ENCODE measurements at places on chromosomes 13 and 19.
A peak's percentile ranks its signal among the peaks of the same experiment; 100 is the strongest.

DNA sequence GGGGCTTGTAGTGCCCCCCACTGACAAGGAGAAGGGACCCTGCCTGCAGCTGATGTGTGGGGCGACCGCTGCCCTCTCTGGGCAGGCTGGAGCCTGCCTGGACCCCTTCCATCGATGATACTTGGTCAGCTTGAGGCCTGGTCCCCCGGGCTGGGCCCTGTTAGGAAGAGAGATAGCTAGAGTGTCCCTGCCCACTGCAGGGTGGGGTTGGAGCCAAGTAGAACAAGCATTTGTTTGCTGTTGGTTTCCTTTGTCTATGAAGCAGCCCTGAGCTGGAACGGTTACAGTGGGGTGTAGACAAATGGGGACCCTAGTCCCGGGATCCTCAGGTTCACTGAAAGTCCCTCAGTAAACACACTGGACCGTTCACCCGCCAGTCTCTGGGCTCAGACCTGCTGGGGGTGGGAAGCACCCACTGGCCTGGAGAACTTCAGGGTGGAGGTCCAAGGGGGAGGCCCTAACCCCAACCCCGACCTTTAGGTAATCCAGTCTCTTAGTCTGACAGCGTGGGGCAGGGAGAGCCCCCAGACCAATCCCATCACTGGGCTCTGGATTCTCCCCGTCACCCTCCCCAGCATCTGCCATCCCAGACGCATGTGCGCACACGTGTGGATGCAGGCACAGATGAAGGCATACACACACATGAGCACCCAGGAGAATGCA lies 204.8 kb upstream of the ZNF536 start:
- no peak for DNase-seq

- no peak for DNase-seq
These were observed 16.0 kb downstream of the SSC5D start for GRCh38 chr19:55504252-55504603.

DNA sequence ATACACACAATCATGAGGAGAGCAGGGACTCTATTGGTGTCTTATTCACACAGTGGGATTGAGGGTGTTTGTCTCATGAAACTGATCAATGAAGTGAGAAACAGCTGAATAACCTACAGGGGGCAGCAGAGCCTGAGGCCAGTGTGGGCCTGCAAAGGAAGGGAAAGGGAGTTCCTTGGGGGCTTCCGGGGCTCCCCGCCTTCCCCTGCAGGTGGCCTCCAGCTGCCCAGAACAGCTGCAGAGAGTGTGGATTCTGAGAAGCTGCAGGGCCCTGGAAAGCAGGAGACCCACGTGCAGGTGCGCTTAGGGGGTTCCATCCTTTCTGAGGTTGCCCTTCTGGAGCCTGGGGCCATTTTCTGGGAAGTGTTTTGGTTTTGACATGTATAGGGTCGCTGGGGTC lies 20.1 kb downstream of the ZNF763 start:
- peak; percentile 37 for DNase-seq

DNA sequence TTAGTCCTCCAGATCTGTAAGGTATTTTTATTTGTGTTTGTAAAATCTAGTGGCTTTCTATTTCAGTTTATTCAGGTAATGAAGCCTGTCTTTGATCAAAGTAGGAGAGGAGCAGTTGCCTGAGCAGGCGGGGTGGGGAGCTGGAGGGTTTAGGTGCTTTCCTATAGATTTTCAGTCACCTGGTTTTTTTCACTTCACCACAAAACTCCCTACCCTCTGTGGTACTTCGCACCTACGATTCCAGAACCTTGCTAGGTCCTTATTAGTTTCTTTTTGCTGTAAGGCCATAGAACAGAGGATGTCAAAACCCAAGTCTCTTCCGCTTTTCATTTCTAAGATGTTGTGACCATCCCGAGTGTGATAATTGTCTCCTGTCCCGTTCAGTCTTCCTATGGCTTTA lies 26.6 kb downstream of the SLAIN1 start:
- DNase-seq: no peak

DNA sequence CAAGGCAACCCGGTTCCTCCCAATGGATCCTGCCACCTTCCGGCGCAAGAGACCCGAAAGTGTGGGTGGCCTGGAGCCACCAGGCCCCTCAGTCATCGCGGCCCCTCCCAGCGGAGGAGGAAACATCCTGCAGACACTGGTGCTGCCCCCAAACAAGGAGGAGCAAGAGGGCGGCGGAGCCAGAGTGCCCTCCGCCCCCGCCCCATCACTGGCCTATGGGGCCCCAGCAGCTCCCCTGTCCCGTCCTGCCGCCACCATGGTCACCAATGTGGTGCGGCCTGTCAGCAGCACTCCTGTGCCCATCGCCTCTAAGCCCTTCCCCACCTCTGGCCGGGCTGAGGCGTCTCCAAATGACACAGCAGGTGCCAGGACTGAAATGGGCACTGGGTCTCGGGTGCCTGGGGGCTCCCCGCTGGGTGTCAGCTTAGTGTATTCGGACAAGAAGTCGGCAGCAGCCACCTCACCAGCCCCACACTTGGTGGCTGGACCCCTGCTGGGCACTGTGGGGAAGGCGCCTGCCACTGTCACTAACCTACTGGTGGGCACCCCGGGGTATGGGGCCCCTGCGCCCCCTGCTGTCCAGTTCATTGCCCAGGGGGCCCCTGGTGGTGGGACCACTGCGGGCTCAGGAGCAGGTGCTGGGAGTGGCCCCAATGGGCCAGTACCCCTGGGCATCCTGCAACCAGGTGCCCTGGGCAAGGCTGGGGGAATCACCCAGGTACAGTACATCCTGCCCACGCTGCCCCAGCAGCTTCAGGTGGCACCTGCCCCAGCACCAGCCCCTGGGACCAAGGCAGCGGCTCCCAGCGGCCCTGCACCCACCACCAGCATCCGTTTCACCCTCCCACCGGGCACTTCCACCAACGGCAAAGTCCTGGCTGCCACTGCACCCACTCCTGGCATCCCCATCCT lies 11.2 kb upstream of the PRR19 start:
- DNase-seq: peak; percentile 72

DNA sequence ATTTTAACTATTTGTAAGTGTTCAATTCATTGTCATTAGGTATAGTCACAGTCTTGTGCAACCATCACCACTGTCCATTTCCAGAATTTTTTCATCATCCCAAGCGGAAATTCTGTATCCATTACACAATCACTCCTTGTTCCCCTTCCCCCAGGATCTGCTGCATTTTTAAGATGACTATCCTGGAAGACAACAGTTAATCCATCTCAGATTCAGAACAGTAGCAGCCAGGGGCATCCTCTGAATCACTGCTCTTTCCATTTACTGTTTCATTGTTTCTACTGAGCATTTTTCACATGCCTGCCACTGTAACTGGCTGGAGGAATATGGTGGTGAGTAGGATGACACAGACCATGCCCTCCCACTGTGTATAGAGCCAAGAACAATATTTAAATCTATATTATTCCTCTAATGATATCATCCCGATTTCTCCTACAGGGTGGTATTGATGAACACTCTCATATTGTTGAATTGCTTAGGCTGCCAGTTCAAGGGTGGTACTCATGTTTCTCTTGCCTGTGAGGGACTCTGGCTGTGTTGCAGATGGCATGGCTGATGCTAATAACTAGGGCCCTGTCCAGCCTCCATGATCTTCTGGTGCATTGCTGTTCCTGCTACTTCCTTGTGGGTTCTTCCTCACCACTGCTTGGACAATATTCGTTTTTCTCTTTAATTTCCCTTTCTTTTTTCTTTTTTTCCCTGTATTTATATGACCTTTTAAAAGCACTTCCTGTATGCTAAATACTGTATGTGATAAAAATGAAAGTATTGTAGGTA lies 59.0 kb downstream of the WDFY2 start:
- DNase-seq: no peak

DNA sequence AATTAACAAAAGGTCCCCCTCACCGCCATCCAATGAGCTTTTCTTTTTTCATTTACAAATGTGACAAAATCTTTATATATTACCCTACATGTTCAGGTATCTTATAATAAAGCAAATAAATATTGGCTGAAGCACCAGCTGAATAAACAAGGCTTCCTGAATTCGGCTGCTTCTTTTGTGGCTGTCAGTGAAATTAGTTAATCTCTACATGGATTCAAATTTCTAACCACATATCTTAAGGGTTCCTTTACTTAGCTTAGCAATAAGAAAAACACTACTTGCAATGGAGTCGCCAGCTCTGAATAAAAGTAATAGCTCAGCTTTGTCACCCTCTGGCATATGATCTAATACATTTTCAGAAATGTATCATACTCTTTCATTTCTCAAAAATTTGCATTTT lies 104.3 kb downstream of the CCNA1 start:
- no peak for DNase-seq

- DNase-seq: no peak
These were observed 513.2 kb upstream of the NBEA start for GRCh38 chr13:34428911-34429310.

DNA sequence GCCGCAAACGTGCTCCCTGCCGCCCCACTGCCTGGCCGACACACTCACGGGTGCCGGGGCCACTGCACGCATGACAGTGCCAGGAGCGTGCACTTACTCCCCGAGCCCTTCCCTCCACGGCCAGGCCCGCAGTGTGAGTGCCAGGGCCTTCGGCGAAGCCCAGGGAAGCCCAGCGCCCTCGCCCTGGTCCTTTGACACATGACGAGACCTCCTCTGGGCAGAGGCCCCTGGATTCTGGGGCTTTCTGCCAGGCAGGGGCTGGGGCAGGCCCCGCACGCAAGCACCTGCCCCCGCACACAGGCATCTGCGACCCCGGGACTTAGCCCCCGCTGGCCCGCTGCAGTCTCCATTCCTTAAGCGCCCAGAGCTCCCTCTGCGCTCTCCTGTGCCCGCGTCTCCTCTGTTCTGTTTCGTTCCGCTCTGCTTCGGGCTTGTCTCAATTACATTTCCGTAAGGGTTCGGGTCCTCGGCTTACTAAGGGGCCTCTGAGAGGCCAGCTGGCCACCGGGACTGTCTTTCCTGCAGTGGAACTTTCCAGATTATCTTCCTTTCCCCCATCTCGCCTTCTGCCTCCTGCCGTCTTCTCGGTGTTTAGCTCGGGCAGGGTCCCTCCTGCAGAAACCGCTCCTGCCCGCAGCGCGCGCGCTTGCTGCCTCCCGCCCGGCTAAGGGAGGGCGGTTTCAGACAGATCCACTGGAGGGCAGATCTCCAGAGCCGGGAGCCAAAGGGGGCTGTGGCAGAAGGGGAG lies 98.8 kb downstream of the ING1 start:
- DNase-seq: no peak

DNA sequence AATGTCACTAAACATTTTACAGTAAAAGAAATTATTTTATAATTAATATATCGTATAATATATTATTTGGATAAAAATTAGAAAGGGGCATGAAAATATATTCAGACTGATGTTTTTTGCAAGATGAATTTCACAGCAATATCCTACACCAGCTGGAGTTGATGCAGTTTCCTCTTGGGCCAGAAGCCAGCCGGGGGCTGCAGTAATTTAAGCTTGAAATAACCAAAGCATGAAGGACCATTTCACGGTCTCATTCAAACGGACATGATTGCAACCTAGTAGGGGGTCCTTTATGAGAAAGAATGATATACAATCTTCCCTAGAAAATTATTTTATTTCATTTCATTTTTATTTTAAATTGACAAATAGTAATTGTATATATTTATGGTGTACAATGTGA lies 797.2 kb upstream of the PCDH9 start:
- no peak for DNase-seq

DNA sequence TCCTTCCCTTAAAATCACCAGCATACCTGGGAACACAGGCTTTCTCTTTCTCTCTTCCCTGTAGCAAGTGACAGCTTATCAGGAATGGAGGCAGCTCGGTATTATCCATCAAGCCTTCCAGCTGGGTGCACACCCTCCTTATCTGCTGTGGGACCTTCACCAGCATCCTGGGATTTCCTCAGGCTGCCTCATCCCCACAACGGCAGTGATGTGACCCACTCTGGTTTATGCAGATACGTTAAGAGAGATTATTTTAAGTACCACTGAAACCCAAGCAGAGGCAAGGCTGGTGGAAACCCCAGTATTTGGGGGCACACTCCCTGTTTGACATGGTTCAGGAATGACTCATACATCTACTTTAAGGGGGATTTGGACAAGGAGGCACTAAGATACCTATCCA lies 192.1 kb downstream of the TM9SF2 start:
- peak; percentile 6 for DNase-seq

DNA sequence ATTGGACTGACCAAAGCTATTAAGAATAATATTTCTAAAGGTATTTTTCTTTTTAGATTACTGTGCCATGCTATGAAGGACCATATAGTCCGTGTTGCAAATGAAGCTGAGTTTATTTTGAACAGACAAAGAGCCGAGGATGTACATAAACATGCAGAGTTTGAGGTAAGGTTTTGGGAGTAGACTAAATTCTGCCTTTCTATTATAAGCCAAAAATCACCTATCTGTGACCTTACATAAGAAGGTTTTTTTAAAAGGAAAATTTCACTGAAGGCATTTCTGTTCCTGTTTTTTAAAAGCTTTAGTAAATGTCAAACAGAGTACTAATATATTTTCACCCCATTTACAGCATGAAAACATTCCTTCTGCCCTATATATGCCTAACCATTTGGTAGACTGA lies 127.4 kb downstream of the MAB21L1 start:
- DNase-seq: no peak

DNA sequence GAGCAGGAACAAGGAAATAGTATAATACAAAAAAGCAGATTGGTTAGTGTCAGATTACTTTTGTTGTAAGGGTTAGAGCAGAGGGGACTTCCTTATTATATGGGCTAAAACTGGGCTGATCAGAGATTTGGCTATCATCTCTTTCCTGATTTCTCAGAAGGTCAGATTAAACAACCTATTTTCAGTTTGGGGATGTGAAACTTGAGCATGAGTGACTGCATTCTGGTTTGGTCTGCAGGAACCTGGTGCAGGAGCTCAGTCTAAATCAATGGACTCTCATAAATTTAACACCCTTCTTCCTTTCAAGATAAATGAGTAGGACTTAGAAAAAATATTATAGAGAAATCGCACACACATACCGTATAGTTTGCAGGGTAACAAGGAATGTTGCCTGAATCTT lies 12.9 kb upstream of the RFXAP start:
- no peak for DNase-seq

- DNase-seq: peak; percentile 45
These were observed 4.2 kb downstream of the FPR3 start for GRCh38 chr19:51799034-51799773.

GRCh38 chr13:99218545-99218944 lies 17.9 kb downstream of the UBAC2 start:
- no peak for DNase-seq

GRCh38 chr13:50915565-50915964 lies 6.0 kb downstream of the RNASEH2B start:
- DNase-seq: peak; percentile 70

DNA sequence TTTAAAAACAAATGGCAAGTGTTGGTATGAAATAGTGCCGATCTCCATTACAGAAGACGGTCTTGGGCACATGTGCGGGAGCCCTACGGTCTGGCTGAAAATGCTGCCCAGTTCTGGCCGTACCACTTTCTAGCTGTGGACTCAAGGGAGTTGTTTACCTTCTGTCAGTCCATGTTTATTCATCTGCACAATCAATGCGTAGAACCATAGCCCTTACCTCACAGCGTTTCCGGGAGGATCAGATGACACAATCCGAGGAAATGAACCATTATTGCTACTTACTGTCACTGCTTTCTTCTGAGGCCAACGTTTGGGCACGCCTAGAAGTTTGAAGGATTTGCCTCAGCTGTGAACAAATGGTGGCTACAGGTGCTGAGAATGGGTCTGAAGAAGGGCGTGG lies 31.2 kb downstream of the GADD45B start:
- DNase-seq: no peak
